ENCODE measurements at places on chromosomes 2 and 18. TPM values are rescaled to one million over a fixed set of nuclear protein-coding genes. Genes with fewer than 3 reads are reported as not detected.
A peak's percentile ranks its signal among the peaks of the same experiment; 100 is the strongest.

The L3MBTL4 gene
- 1.3 TPM for total RNA-seq

The ANO7 gene
- 0.50 TPM for total RNA-seq

The KCNF1 gene
- 2.6 TPM for total RNA-seq

The KRTCAP3 gene
- not detected for total RNA-seq

The MARCHF4 gene
- total RNA-seq: 0.26 TPM

- H3K27me3 ChIP-seq: no peaks in the 10 kb centered on the region
- no peak overlapping the region for H3K4me3 ChIP-seq
- peak overlapping the region; percentile 80 for H3K27ac ChIP-seq
- DNase-seq: peak; percentile 71
- H3K4me1 ChIP-seq: peaks cover 17% of the 10 kb centered on the region
- H3K36me3 ChIP-seq: no peaks in the 10 kb centered on the region
Measured at GRCh38 chr2:48107326-48107925, 201.1 kb upstream of the FBXO11 start.

DNA sequence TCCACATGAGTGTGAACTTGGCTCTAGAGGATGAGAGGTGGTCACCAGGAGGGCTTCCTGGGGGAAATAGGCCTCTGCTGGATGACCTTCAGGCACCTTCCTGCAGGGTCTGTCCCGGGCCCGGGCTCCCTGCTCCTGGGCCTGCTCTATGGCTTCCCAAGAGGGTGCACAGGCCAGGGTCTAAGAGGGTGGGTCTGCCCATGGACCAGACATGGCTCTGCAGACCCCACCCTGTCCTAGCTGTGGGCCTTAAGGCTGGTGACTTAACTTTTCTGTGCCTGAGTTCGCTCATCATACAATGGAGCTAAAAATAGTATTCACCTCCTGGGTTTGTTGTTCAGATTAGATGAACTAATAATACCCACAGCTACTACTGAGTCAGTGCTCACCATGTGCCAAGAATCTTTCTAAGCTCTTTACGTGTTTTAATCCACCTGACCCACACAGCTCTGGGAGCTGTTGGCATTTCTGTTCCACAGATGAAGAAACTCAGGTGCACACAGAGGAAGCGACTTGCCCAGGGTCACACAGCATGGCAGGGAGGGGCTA is 14.4 kb downstream of the INHBB start:
- no peaks in the 10 kb centered on the region for H3K36me3 ChIP-seq
- H3K4me1 ChIP-seq: no peaks in the 10 kb centered on the region
- H3K27me3 ChIP-seq: no peaks in the 10 kb centered on the region
- no peak overlapping the region for H3K27ac ChIP-seq

DNA sequence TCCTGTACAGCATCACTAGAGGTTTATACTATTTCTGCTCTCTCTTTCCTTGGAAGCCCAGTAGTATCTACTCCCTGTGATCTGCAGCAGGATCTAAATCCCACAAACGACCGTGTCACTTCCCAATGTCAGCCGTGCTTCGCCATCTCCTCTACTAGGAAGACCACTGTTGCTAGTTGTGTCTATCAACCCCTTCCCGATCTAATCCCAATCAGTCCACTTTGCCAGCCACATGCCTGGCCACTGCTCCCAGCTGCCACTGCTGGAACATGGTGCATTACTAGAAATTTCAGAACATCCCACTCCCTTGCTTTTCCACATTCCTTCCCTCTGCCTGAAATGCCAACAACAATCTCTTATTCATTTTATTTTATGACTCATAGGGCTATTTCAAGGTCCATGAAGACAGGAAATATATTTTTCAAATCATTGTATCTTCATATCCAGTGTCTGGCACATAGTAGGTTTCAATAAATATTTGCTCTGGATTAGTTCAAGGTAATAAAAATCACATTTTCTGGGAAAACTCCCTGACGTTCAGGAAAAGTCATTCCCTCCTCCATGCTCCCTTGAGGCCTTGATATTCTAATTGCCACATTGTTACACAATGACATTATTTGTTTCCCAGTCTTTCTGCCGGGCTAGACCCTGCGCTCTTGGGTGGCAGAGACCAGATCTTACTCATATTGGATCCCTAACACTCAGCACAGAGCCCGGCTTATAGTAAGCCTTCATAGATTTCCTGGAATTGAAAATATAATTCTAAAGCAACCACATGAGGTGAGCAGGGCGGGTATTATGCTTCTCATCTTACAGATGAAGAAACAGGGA is 2.1 kb upstream of the TRIB2 start:
- DNase-seq: peak; percentile 40
- H3K36me3 ChIP-seq: no peaks in the 10 kb centered on the region
- peaks cover 8% of the 10 kb centered on the region for H3K4me1 ChIP-seq
- no peak overlapping the region for H3K27ac ChIP-seq
- no peaks in the 10 kb centered on the region for H3K27me3 ChIP-seq

- peaks cover 85% of the 10 kb centered on the region for H3K27me3 ChIP-seq
- no peak for DNase-seq
- no peaks in the 10 kb centered on the region for H3K36me3 ChIP-seq
- H3K4me3 ChIP-seq: no peak overlapping the region
Measured at GRCh38 chr2:70895249-70895648, 40.5 kb upstream of the ATP6V1B1 start.

GRCh38 chr2:19073522-19073921 is 284.9 kb downstream of the OSR1 start:
- H3K36me3 ChIP-seq: no peaks in the 10 kb centered on the region
- H3K4me3 ChIP-seq: no peak overlapping the region
- no peaks in the 10 kb centered on the region for H3K27me3 ChIP-seq
- no peak overlapping the region for H3K27ac ChIP-seq
- peak; percentile 72 for DNase-seq

DNA sequence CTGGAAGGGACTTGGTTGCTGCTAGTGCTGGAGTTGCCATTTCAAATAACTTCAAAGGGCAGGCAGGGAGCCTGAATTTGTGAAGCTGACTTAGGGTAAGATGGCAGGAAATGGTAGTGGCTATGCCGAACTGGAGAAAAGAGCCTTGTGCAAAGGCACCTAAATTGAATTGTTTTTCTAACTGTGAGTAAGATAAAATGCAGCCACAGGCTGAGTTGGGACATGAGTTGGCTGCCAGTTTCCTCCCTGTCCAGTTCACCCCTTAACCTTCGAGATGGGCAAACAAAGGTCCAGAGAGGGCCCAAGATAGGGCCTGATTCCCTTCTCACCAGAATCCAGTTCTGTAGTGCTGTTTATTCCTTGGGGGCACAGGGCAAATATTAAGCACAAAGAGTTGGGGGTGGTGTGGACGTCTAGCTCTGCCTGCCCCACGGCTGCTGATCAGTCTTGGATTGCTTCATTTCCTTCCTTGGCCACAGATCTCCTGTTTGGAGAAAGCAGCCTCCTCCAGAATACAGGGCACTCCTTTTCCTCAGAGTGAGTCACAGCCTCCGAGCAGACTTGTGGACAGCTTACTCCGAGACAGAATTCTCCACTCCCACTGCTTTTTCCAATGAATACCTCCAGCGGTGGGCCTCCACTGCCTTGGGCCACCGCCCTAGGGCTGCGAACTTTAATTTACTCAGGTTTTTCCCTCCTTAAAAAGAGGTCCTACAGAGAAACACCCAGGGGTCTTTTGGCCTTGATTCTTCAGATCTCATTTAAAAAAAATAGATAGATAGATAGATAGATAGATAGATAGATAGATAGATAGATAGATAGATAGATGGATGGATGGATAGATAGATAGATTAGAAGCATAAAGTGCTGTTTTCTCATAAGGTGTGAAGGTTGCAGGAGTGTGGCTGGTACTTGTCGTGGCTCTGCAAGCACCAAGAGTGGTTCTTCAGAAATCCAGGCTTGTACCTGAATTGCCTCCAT is 18.4 kb upstream of the SLC20A1 start:
- peak overlapping the region; percentile 21 for H3K4me3 ChIP-seq
- peak; percentile 98 for DNase-seq
- H3K4me1 ChIP-seq: peaks cover 47% of the 10 kb centered on the region
- H3K27ac ChIP-seq: peak overlapping the region; percentile 79
- no peaks in the 10 kb centered on the region for H3K27me3 ChIP-seq

GRCh38 chr2:124879640-124880039 is 854.6 kb downstream of the CNTNAP5 start:
- no peak overlapping the region for H3K4me3 ChIP-seq
- no peak overlapping the region for H3K27ac ChIP-seq
- no peaks in the 10 kb centered on the region for H3K36me3 ChIP-seq
- no peaks in the 10 kb centered on the region for H3K27me3 ChIP-seq
- DNase-seq: no peak
- no peaks in the 10 kb centered on the region for H3K4me1 ChIP-seq

GRCh38 chr2:8643996-8644356 is 37.9 kb upstream of the ID2 start:
- H3K36me3 ChIP-seq: no peaks in the 10 kb centered on the region
- DNase-seq: no peak

DNA sequence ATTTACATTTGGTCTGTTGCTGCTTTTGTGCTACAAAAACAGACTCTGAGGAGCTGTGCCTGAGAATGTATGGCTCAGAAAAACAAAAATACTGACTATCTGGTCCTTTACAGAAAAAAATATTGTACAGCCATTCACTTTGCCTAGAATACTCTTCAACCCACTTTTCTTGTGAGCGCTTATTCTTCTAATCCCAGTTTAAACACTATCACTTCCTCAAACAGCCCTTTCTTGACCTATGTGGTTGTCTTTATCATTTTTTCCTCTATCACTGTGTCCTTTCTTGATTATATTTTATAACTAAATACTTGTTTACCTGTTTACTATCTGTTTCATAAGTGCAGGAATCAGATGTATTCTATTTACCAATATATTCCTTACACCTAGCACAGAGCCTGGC is 33.5 kb downstream of the CUL3 start:
- no peak overlapping the region for H3K27ac ChIP-seq
- H3K36me3 ChIP-seq: no peaks in the 10 kb centered on the region
- no peak overlapping the region for H3K4me3 ChIP-seq
- no peak for DNase-seq
- H3K27me3 ChIP-seq: no peaks in the 10 kb centered on the region

- no peak overlapping the region for H3K4me3 ChIP-seq
- H3K4me1 ChIP-seq: no peaks in the 10 kb centered on the region
- H3K27ac ChIP-seq: no peak overlapping the region
Measured at GRCh38 chr2:1766425-1766824, 22.1 kb upstream of the PXDN start.

- H3K36me3 ChIP-seq: no peaks in the 10 kb centered on the region
- H3K27me3 ChIP-seq: peaks cover 7% of the 10 kb centered on the region
- no peaks in the 10 kb centered on the region for H3K4me1 ChIP-seq
Measured at GRCh38 chr2:217588266-217588665, 414.5 kb downstream of the TNS1 start.

DNA sequence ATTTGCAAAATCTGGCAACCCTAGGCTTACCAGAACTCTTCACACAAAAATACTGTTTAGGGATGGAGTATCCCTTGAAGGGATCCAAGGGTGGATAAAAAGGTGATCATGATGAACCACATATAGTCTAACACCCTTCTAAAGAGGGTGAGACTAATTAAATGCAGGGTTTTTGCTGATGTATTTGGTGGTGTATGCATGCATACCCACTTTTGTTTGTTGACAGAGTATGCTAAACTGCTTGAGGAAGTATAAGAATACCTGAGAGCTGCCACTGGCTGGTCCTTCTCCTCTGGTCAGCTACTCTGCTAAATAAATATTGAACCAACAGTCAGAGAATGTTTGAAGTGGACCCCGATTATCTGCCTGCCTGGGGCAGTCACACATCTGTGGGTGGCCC is 34.2 kb downstream of the RAPGEF4 start:
- H3K27me3 ChIP-seq: no peaks in the 10 kb centered on the region
- DNase-seq: no peak
- no peak overlapping the region for H3K4me3 ChIP-seq
- no peaks in the 10 kb centered on the region for H3K4me1 ChIP-seq
- no peaks in the 10 kb centered on the region for H3K36me3 ChIP-seq
- no peak overlapping the region for H3K27ac ChIP-seq

DNA sequence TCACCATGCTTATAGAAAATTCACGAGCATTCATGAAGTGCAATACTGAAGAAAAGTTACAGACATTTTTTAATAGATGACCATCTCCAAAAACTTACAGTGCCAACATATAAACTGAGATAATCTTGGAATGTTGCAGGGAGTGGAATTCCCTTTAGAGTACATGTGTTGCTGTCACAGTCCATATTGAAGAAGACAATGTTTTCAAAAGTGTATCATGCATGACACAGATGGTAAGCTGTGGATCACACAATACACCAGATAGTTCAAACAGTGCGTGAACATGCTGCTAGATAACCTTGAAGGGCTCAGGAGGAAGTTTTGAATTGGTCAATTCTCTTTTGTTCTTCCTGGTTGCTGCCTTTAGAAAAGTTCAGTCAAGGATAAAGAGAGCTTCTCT is 1644.3 kb upstream of the NXPH2 start:
- no peak overlapping the region for H3K27ac ChIP-seq
- DNase-seq: no peak
- no peaks in the 10 kb centered on the region for H3K4me1 ChIP-seq
- no peaks in the 10 kb centered on the region for H3K27me3 ChIP-seq

Data from fibroblast of lung (primary cell).